Stimulated activated naive CD4-positive, alpha-beta T cell treated with Interleukin-2 at 50 U/mL for 16 hours (primary cell): ENCODE measurements at places on chromosomes 7 and 10.

- no peak for DNase-seq
Measured at GRCh38 chr10:128711806-128712205, 585.6 kb upstream of the MKI67 start.

GRCh38 chr7:87424075-87424474, 51.4 kb downstream of the ABCB4 start:
- DNase-seq, result no peak

- DNase-seq, result no peak
Measured at GRCh38 chr7:50411332-50411731, 38.8 kb downstream of the FIGNL1 start.

DNA sequence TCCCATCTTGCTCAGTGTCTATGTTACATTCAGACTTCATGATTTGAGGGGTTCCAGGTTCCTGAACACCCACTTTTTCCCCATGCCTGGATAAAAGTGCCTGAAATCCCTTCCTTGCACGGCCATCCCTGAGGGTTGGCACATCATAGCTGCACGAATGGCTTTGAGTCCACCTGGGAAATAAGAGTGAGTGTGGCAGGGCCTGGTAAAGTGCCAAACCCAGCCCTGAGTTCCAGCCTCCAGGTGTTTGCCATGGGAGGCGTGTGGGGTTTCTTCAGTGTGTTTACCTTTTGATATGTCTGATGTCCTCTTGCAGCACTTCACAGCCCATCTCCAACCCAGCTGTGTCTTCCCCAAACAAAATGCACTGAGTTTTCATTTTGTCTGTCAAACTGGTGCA, 145.7 kb downstream of the PAXIP1 start:
- no peak for DNase-seq

- no peak for DNase-seq
Measured at GRCh38 chr7:121810831-121811672, 61.9 kb upstream of the PTPRZ1 start.

GRCh38 chr10:109974504-109975191, 33.1 kb upstream of the ADD3 start:
- no peak for DNase-seq

- DNase-seq, result no peak
Measured at GRCh38 chr10:90665905-90666662, 191.8 kb downstream of the HTR7 start.

GRCh38 chr10:58641708-58642107, 129.0 kb downstream of the BICC1 start:
- no peak for DNase-seq

DNA sequence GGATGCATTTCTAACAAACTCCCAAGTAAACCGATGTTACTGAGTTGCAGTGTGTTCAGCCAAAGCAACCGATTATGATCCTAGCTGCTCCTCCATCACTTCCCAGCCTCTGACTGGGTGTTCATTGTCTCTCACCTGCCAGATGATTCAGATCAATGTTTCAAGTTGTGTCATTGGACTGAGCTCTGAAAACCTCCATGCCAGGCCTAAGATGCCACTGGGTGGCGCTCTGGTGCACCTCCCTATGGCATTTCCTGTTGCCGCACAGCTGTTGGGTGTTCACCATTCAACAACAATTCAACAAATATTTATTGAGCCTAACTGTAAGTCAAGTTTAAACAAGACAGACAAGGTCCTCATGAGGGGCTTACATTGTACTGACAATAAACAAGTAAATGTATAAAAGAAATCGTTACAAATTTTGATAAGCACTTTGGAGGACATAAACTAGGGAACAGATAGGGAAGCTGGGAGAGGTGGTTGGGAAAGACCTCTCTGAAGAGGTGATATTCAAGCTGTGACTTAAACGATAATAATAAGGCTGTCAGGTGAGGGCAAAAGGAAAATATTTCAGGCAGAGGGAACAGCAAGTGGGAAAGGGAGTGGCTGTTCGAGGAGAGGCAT, 22.8 kb downstream of the RGR start:
- DNase-seq, result peak; percentile 61
